ENCODE measurements at places on chromosomes 5 and 9. TPM values are rescaled to one million over a fixed set of nuclear protein-coding genes. Genes with fewer than 3 reads are reported as not detected.

- no peak for DNase-seq
Measured at GRCh38 chr9:94110821-94111252, 26.6 kb downstream of the PTPDC1 start.

DNA sequence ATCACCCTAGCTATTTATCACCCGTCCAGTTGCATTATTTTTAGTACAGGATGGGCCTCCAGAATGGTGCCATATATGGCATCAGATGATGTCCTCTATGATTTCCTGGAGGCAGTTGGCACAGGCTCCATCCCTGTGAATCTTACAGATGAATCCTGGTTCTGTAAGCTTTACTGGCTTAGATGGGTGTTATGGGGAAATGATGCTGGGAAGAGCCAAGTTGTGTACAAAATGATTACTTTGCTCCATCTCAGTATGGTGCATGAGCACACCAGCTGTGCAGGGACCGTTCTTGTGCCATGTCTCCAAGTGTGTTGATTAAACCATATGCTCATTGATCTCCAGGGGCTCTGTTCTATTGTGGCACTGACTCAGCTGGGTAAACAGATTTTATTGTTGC lies 755.7 kb downstream of the TLR4 start:
- DNase-seq: no peak

GRCh38 chr5:377326-377981 lies 55.9 kb downstream of the AHRR start:
- DNase-seq: peak; percentile 23

GRCh38 chr9:86801246-86801645 lies 146.1 kb downstream of the GAS1 start:
- DNase-seq: no peak

GRCh38 chr5:170315154-170315553 lies 17.6 kb upstream of the LCP2 start:
- no peak for DNase-seq

DNA sequence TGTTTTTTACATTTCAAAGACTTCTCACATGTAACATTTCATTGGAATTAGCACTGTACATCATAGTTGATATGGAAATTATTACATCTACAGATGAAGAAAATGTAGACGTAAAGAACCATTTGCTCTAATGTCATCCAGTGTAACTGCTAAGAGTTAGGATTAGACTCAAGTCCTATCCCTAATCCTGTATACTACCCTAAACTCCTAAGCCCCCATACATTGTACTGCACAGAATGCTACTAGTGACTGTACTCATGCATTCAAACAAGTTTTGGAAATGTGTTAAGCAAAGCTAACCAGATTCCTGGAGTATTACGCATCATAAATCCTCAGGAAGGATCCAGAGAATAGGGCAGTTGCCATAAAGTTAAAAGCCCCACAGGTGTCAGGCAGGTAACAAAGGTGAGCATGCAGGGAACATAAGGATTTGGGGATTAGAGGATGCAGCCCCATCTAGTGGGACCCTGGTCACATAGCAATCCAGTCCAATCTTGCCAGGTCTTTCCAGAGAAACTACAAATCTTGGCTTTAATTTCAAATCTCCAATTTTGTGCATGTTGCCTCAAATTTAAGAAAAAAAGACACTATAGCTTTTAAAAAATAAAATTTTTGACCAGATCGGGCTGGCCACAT lies 32.0 kb downstream of the HAVCR1 start:
- DNase-seq: peak; percentile 65

- no peak for DNase-seq
Measured at GRCh38 chr9:95528908-95529502, 12.2 kb upstream of the PTCH1 start.

DNA sequence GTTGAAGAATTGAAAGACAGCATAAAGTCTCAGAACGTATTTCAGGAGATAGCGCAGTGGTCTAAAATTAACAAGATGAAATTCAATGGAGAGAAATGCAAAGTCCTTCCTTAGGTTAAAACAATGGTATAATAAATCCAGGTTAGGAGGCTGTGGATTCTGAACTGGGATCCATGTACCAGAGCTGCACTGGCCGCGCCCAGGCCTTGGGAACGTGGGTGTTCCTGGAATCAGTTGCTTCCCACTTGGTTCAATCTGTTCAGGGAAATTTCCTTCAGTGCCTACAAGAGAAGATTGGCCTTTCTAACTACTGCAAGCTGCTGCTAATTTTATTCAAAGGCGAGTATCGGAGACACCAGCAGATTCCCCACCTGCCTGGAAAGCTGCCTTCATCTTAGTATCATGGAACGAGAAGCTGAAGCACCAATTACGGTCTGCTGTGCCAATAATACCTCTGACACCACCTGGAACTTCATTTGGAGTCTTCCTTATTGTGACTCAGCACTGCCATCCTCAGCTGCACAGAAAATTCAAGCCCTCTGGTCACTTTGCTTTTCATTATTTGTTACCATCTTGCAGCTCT lies 14.3 kb upstream of the CTNND2 start:
- DNase-seq: no peak

- DNase-seq: no peak
Measured at GRCh38 chr9:76223749-76224340, 170.4 kb downstream of the RFK start.

GRCh38 chr5:42767491-42768105 lies 11.0 kb downstream of the CCDC152 start:
- DNase-seq: no peak

DNA sequence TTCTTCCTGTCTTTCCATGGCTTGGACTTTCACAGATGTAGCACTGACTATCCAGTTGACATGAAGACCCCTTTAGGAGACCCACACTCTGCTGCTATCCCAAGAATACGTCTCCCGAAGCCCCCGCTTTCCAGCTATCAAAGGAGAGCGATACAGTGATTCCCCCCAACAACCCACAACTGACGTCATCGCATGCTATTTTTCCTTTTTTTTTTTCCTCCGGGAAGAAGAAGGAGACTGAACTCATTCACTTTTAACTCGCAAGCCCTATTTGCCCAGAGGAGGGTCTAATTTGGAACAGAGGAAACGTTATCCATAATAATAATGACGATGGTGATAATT lies 2.1 kb downstream of the PAPPA start:
- DNase-seq: no peak

- no peak for DNase-seq
Measured at GRCh38 chr9:115976781-115977180, 176.8 kb upstream of the PAPPA start.

GRCh38 chr9:127570533-127571111 lies 41.5 kb upstream of the STXBP1 start:
- no peak for DNase-seq

DNA sequence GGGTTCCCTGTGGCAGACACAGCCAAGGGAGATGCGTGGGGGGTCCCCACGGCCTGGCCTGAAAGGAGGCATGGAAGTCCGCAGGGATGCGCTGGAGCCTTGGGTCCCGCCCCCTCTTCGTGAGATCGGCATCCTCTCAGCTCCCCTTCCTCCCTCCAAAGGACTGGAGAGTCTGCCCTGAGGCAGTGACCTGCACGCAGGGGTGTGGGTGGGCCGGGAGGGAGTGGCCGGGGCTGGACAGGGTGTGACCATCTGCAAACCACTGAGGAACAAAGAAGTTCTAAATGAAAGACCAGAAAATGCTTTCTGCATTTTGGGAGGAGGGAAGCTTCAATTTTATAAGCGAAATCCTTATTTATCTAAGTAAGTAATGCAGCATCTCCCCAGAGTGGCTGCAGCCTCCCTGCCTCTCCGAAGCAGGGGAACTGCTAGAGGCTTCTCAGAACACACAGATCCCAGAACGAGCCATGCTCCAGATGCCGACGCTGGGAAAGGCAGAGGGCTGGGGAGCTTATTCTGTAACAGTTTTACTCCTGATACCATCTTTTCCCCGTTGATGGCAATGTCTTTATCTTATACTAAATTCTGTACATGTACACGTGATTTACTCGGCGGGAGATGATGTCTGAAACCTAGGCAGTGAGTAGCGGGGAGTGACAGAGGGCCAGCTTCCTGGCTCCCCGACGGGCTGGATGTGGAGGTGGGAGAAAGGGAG lies 221.7 kb downstream of the FANCC start:
- DNase-seq: no peak

DNA sequence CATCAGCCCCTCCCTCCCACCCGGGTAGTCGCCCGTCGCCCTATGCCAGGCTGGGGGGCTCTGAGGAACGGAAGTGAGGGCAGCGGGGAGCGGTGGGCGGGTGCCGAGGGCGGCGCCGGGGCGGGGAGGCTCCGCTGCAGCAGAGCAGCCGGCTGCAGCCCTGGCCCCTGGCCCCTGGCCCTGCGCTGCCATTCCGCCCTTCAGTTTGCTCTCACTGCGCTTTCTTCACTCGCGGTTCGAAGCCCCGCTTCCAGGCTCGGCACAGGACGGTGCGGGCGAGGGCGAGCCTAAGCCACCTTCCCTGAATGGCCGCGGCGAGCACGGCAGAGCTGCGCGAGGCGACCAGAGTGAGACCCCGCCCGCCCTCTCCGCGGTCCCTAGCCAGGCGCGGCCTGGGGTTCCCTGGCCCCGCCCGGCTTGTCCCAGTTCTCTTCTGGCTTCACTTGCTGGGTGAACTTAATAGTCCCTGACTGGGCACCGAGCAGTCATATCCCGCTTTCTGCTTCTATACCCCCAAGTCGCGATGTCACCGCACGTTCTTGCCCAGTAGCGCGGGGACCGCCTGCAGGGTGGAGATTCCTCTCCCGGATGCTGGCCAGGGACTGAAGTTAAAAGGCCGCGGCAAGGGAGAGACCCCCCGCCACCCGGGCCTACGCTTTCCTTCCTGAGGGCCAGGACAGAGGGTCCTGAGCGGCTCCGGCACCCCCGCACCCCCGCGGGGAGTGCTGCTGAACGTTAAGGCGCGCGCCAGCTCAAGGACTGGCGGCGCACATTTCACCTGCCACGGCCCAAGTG lies 623 bp upstream of the TRIM36 start:
- DNase-seq: no peak

- DNase-seq: no peak
Measured at GRCh38 chr9:21607576-21607975, 125.5 kb upstream of the IFNE start.

- no peak for DNase-seq
Measured at GRCh38 chr9:93045521-93045920, 13.0 kb upstream of the SUSD3 start.

NPR3 gene
- 0.23 TPM for total RNA-seq

BRD3OS gene
- 9.1 TPM for total RNA-seq

CDO1 gene
- not detected for total RNA-seq

LOX gene
- total RNA-seq: 4.9 TPM

SCGB3A1 gene
- total RNA-seq: not detected

PDE6A gene
- total RNA-seq: 2.5 TPM

Data from Caco-2 (cell line).